Endothelial cell of umbilical vein (primary cell): ENCODE measurements at places on chromosomes 6 and 20. TPM values are rescaled to one million over a fixed set of nuclear protein-coding genes. Genes with fewer than 3 reads are reported as not detected.

TMEM74B gene
- 0.67 and 1.1 TPM in 2 replicates for total RNA-seq

SH3BGRL2 gene
- 10.7 and 15.2 TPM in 2 replicates for total RNA-seq

DSP gene
- 0.32 and 0.77 TPM in 2 replicates for total RNA-seq

SUMO4 gene
- 2.6 and 3.1 TPM in 2 replicates for total RNA-seq

CST2 gene
- not detected in 2 replicates for total RNA-seq

GNRH2 gene
- total RNA-seq: 1.7 and 1.9 TPM in 2 replicates

PERP gene
- total RNA-seq: 27.4 and 30.2 TPM in 2 replicates

ETV7 gene
- 0.21 and 0.58 TPM in 2 replicates for total RNA-seq

LAMA2 gene
- 0.75 and 0.99 TPM in 2 replicates for total RNA-seq

BACH2 gene
- 5.6 and 5.9 TPM in 2 replicates for total RNA-seq

CAGE1 gene
- total RNA-seq: not detected in 2 replicates

TRIM31 gene
- not detected in 2 replicates for total RNA-seq

ZNF165 gene
- 0.27 and 0.30 TPM in 2 replicates for total RNA-seq

BCAS1 gene
- total RNA-seq: not detected in 2 replicates

TPBG gene
- total RNA-seq: 9.0 and 11.4 TPM in 2 replicates

CLPSL2 gene
- not detected in 2 replicates for total RNA-seq

LY6G5C gene
- total RNA-seq: 5.2 and 8.2 TPM in 2 replicates

THBD gene
- total RNA-seq: 20.3 and 28.0 TPM in 2 replicates

AIF1 gene
- not detected in 2 replicates for total RNA-seq

MUC21 gene
- total RNA-seq: not detected in 2 replicates

NT5DC1 gene
- 23.8 and 24.3 TPM in 2 replicates for total RNA-seq

DOK5 gene
- 5.7 and 14.2 TPM in 2 replicates for total RNA-seq

SNPH gene
- total RNA-seq: 5.1 and 5.5 TPM in 2 replicates

ZC3H12D gene
- not detected in 2 replicates for total RNA-seq

FAXC gene
- 3.6 and 8.4 TPM in 2 replicates for total RNA-seq

ZSCAN12 gene
- total RNA-seq: 4.2 and 4.4 TPM in 2 replicates

C6orf15 gene
- not detected in 2 replicates for total RNA-seq

NHLRC1 gene
- 2.2 and 2.3 TPM in 2 replicates for total RNA-seq

LY6G6C gene
- total RNA-seq: 0.35 TPM in 1 of 2 replicates, not detected in the other

GSTA3 gene
- total RNA-seq: not detected in 2 replicates

HLA-G gene
- total RNA-seq: 0.24 TPM in 1 of 2 replicates, not detected in the other

RNF144B gene
- 78.3 and 97.3 TPM in 2 replicates for total RNA-seq

HEY2 gene
- not detected in 2 replicates for total RNA-seq

ADISSP gene
- 55.0 and 55.8 TPM in 2 replicates for total RNA-seq

LHFPL5 gene
- total RNA-seq: not detected in 2 replicates

CALHM4 gene
- total RNA-seq: 0.72 TPM in 1 of 2 replicates, not detected in the other

HLA-DOB gene
- total RNA-seq: 0.44 and 0.46 TPM in 2 replicates
